SK-N-SH treated with all-trans-retinoic acid at 6 μM for 48 hours (cell line): ENCODE measurements at places on chromosomes 4 and X.

GRCh38 chrX:1941321-1941720 lies 326.5 kb downstream of the ASMT start:
- no peak for ATAC-seq

GRCh38 chr4:137299281-137299680 lies 233.0 kb downstream of the PCDH18 start:
- no peak for ATAC-seq

DNA sequence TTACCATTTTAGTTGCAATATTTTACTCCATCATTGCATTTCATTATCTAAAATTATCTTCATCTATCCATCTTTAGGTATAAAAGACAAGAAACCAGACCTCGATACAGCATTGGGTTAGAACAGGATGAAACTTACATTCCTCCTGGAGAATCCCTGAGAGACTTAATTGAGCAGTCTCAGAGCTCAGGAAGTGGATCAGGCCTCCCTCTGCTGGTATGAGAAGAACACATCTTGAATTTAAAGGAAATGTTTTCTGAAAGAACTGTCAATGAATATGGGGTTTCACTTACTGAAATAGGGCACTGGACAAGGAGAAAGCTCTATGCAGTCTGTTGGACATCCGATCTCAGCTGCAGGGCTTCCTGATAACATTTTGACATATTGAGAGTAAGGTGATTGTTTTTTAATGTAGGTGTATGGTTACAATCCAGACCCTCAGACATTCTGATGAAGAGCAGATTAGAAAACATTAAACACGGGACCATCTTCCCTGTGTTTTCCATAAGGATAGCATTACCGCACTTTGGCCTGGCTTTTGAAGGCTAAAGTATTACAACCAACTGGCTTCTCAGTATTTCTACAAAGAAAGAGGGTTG lies 367.2 kb downstream of the BMPR1B start:
- peak; percentile 96 for ATAC-seq

DNA sequence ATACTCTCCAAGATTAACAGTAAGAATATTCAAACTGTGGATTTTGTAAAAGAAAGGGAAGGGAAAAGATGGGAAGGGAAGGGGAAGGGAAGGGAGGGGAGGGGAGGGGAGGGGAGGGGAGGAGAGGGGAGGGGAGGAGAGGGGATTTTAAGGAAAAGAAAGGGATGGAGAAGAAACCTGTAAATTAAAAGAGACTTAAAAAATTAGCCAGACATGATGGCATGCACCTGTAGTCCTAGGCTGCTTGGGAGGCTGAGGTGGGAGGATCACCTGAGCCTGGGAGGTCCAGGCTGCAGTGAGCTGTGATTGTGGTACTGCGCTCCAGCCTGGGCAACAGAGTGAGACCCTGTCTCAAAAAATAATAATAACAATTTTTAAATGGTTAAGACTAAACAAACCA lies 83.7 kb downstream of the USP46 start:
- ATAC-seq, result no peak

GRCh38 chrX:111129921-111130320 lies 33.9 kb downstream of the PAK3 start:
- ATAC-seq, result no peak

GRCh38 chr4:46445710-46446314 lies 55.9 kb upstream of the GABRA2 start:
- no peak for ATAC-seq

GRCh38 chr4:188727746-188728145 lies 588.5 kb downstream of the TRIML1 start:
- no peak for ATAC-seq

GRCh38 chrX:140713174-140713539 lies 3.6 kb downstream of the LINC00632 start:
- ATAC-seq, result no peak; the same call in 2 of the 3 replicates

DNA sequence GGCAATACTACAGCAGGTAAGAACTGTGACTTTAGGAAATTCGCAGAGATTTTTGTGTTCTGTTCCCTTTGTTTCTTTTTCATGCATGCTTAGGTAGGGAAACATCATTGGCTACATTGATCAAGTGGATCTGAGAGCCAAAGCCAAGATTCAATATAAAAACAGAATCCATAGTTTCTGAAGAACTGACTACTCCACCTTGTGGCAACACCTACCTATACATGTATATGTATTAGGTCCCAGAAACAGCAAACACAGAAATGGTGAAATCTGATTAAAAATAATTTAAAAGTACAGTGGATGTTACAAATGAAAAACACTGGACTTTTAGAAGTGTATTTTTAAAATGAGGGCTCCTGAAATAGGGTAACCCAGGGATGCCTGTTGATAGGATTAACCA lies 322.6 kb upstream of the MAOA start:
- no peak for ATAC-seq

GRCh38 chrX:1387141-1387776 lies 4.7 kb downstream of the SLC25A6 start:
- no peak for ATAC-seq

DNA sequence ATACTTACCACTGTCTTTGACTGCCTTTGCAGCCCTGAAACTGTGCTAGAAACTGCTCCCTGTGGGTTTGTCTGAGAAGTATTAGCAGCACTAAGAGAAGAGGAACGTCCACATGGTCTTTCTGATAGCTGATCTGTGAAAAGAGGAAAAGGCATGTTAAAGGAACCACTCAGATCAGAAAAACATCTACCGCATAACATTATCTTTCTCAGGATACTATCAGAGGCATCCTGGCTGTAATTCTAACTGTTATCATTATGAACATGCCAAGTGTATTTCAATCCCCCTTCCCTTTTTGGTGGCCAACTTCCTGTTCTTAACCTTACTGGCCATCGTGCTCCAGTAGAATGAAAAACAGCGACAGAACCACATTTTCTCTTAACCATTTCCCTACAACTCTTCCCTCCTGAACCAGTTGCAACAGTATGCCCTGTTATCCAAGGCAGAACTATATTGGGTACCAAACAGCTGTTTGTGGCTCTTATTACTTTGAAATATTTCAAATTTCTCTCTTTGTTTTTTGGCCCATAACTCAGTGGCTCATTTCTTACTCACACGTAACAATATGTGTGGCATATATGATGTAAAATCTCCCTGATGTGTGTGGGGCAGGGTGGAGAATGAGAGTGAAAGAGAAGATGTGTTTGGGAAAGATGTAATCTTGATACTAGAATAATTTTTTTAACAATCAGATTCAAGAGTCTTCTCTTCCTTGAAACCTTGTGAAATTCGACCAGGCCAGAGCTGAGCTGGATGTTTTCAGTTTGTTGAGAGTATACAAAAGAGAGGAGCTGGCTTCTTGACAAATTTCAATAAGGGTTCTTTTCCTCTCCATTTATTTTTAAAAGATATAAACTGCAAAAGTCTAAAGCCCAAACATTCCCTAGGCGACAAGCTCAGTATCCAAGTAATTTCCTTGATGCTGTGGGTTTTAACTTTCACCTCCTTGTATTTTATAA lies 35.2 kb downstream of the ARHGEF6 start:
- ATAC-seq, result no peak

DNA sequence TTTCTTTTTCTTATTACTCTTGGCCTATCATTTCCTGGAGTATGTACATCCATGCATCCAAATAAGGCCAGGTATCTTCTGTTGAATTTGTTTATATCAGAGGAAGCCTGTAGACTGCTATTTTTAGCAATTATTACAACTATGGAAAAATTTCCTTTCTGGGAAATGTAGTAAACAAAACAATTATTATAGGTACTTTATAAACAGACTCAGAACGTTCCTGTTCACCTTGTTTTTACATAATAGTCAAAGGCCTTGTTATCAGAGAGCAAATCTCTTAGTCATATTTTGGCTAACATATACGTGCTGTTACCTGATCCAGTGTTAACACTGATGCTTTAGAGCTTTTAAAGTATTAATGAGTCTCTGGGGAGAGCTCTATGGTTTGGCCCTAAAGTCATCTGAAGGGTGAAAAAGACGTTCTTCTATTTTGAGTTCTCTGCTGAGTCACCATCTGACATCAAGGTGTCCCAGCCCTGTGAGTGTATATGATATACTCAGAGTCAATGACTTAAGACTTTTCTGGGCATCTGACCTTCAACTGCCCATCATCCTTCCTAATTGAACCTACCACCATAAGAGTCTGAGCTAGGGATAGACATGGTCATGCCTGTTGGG lies 7.3 kb downstream of the SPARCL1 start:
- ATAC-seq, result peak; percentile 80

GRCh38 chr4:127558088-127558487 lies 74.7 kb upstream of the INTU start:
- ATAC-seq, result no peak

- no peak for ATAC-seq
Observed at GRCh38 chr4:86271057-86271456, 88.8 kb downstream of the MAPK10 start.

DNA sequence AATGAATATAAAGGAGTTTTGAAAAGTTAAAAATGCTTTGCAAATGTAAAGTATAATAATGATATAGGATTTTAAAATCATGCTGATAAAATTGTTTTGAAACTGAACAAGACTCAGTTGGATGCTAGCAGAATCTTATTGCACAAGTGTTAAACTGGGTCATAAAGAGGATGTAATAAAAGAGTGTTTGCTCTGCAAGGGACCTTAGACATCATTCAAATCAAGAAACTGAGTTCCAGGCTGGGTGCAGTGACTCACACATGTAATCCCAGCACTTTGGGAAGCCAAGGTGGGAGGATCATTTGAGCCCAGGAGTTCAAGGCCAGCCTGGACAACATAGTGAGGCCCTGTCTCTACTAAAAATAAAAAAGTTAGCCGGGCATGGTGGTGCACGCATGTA lies 27.5 kb upstream of the DUSP21 start:
- ATAC-seq, result no peak

- peak; percentile 93 for ATAC-seq
Observed at GRCh38 chr4:76459291-76459723, 24.3 kb downstream of the SHROOM3 start.

DNA sequence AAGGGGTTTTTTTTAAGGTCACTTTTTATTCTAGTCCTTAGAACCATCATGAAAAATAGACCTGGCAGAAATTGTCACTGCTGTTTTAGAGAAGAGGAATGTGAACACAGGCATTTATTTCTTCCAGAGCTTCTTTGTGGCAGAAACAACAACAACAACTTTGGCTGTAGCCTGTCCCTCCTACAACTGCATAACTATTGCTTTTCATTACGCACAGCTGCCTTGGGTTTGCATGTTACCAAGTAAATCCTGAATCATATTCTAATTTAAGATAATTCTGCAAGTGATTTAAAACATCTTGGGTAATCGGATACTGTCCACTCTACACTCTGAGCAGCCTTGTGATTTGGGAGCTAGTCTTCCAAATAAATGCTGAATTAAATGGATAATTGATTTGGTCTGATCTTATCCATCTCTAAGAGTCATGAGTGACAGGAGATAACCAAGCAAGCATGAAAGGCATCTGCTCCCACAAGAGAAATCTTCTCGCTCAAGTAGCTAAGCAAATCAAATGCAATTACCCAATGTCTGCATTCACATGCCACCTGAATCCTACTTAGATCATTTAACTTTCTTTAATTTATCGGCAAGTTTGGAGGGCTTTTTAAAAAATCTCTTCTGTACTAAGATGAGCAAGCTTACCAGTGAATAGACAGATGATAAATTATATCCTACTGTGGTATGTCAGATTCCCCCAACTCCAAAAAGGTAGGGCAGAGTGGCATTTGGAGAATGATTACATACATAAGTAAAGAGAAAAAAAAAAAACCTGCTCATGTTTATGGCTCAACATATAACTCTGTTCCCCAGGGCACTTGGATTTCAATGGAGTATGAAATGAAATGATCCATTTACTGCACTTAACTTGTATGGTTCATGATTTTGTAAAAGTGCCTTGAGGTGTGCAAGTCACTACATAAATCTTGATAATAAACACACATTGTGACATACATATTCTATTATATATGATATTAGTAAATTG lies 73.6 kb downstream of the EGF start:
- peak; percentile 82 for ATAC-seq

DNA sequence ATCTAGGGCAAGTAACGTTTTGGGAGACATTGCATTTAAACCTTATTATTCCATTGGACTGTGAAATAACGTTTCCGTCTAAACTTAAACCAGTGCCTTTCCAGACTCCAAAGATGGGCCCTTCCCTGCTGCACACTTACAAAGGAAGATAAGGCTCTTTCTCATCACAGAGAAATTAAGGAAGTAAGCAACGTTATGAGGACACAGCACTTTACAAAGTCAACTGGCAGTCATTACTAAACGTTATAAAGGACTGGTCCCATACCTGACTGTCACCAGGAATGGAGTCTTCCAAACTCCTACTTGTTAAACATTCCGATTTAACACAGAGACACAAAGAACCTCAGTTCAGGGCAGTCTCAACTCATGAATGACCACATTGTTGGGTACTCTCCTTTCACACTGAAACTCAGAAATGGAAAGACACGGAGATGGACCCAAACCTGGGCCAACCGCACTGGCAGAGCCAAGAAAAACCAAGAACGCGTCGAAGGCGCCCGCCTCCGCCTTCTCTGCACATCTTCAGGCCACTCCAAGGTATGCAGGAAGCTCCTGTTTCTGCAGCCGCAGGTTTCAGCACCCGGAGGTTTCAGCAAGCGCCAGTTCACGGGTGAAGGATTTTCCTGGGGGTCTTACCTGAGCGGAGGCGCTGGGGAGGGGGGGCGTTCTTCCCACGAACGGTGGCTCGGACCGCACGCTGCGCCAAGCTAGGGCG lies 670 bp downstream of the PAPSS1 start:
- peak; percentile 54 for ATAC-seq

DNA sequence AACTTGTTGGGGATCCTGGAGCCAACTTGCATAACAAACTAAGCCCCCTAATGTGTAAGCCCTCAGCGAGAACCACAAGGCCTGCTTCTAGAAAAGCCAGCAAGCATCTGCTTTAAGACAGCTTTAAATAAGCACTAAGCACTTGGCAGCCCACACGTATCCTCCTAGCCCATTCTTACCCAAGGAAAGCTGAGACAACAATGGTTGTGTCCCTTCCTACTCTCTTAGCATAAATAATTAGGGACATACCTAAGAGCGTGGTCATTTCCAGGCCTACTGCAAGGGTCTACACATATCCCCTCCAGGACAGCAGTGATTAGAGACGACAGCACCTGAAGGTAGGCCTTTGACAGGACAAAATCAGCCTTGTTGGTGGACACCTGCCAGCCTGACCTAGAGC lies 322.8 kb upstream of the PPARGC1A start:
- ATAC-seq, result no peak

- ATAC-seq, result peak; percentile 61
Observed at GRCh38 chr4:140944199-140944515, 188.0 kb upstream of the TBC1D9 start.
